T-cell (primary cell): ENCODE measurements at places on chromosomes 2 and 18. TPM values are rescaled to one million over a fixed set of nuclear protein-coding genes. Genes with fewer than 3 reads are reported as not detected.

DYSF gene
- 1.9 TPM for total RNA-seq

SGPP2 gene
- total RNA-seq: 2.6 TPM

ABCG5 gene
- not detected for total RNA-seq

GRCh38 chr18:36817039-36817438, 11.8 kb downstream of the TPGS2 start:
- no peak overlapping the region for H3K27ac ChIP-seq
- H3K36me3 ChIP-seq: peaks cover 5% of the 10 kb centered on the region
- no peak overlapping the region for H3K4me3 ChIP-seq

- no peaks in the 10 kb centered on the region for H3K27me3 ChIP-seq
- no peak for DNase-seq
- H3K27ac ChIP-seq: no peak overlapping the region
- H3K4me1 ChIP-seq: no peaks in the 10 kb centered on the region
- H3K36me3 ChIP-seq: no peaks in the 10 kb centered on the region
Observed at GRCh38 chr2:45974762-45975408, 322.3 kb upstream of the EPAS1 start.

DNA sequence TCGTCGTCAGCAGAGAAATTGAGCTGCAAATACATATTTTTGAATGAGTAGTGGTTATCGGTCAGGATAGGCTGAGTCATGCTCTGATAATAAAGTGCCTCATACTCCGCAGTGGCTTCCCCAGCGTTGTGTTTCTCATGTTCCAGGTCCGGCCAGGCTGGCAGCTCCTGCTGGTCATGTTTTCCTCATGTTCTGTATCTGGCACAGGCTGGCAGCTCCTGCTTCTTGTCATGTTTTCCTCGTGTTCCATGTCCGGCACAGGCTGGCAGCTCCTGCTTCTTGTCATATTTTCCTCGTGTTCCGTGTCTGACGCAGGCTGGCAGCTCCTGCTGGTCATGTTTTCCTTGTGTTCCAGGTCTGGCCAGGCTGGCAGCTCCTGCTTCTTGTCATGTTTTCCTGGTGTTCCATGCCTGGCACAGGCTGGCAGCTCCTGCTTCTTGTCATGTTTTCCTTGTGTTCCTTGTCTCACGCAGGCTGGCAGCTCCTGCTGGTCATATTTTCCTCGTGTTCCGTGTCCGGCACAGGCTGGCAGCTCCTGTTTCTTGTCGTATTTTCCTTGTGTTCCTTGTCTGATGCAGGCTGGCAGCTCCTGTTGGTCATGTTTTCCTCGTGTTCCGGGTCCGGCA, 148.9 kb downstream of the ATP9B start:
- no peaks in the 10 kb centered on the region for H3K4me1 ChIP-seq
- H3K27me3 ChIP-seq: no peaks in the 10 kb centered on the region
- no peaks in the 10 kb centered on the region for H3K36me3 ChIP-seq
- DNase-seq: no peak
- H3K4me3 ChIP-seq: no peak overlapping the region
- no peak overlapping the region for H3K27ac ChIP-seq

GRCh38 chr18:36325846-36326245, 28.3 kb downstream of the FHOD3 start:
- no peaks in the 10 kb centered on the region for H3K4me1 ChIP-seq
- no peak overlapping the region for H3K4me3 ChIP-seq
- no peaks in the 10 kb centered on the region for H3K36me3 ChIP-seq
- no peak for DNase-seq

DNA sequence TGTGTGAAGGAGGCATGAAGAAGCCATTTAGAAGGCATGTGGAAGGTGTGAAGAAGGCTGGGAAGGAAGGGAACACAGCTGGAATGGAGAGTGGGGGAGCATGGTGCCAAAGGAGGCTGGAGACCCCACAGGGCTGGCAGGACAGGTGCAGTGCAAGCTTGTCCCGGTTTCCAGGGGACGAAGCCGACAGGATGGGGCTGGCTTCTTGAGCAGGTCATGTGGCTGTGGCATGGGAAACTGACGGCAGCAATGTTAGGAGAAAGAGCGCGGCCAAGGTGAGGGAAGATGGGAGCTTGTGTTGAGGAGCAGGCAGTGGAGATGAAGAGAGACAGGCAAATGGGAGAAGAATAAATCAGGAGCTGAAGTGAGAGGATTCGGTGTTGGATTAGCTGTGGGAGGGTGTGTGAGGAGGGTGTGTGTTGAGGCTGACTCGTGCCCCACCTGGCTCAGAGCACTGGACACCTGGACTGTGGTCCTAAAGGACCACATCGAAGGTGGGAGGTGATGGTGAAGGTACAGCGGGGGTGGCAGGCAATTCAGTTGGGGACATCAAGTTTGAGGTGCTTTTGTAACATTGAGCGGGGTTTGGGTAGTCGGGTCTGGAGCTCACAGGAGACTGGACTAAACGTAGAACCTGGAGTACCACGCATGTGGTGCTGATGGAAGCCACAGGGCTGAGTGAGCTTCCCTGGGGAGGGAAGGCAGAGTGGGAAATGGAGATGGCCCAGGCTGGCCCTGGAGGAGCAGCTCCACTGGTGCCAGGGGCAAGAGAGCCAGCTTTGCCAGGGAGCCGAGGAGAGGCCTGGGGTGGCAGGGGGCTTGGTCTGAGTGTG, 165.6 kb upstream of the HDAC4 start:
- H3K4me3 ChIP-seq: no peak overlapping the region
- no peak overlapping the region for H3K27ac ChIP-seq
- no peaks in the 10 kb centered on the region for H3K4me1 ChIP-seq
- H3K27me3 ChIP-seq: peaks cover 39% of the 10 kb centered on the region
- DNase-seq: no peak

DNA sequence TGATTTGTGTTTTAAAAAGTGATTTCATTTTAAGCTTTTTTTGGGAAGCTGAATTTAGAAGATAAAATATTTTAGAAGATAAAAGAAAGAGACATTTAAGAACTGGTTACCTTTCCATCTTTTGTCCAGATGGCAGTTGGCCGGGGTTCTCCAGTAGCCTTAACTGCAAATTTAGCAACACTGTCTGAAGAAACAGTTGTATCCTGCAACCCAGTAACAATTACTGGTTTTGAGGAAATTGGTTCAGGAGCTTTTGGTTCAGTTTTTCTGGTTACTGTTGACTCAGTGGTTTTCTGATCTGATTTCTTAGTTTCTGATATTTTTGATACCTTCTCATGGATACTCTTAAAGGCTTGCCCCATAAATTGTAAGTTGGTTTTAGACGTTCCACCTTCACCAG, 49.9 kb downstream of the PLEKHA3 start:
- no peak for DNase-seq
- H3K4me1 ChIP-seq: no peaks in the 10 kb centered on the region
- H3K36me3 ChIP-seq: peaks cover 13% of the 10 kb centered on the region
- no peak overlapping the region for H3K4me3 ChIP-seq

- H3K36me3 ChIP-seq: no peaks in the 10 kb centered on the region
- H3K27ac ChIP-seq: no peak overlapping the region
- H3K27me3 ChIP-seq: no peaks in the 10 kb centered on the region
- no peak for DNase-seq
- H3K4me1 ChIP-seq: peaks cover 25% of the 10 kb centered on the region
Observed at GRCh38 chr2:60551240-60552077, 2.0 kb downstream of the BCL11A start.

DNA sequence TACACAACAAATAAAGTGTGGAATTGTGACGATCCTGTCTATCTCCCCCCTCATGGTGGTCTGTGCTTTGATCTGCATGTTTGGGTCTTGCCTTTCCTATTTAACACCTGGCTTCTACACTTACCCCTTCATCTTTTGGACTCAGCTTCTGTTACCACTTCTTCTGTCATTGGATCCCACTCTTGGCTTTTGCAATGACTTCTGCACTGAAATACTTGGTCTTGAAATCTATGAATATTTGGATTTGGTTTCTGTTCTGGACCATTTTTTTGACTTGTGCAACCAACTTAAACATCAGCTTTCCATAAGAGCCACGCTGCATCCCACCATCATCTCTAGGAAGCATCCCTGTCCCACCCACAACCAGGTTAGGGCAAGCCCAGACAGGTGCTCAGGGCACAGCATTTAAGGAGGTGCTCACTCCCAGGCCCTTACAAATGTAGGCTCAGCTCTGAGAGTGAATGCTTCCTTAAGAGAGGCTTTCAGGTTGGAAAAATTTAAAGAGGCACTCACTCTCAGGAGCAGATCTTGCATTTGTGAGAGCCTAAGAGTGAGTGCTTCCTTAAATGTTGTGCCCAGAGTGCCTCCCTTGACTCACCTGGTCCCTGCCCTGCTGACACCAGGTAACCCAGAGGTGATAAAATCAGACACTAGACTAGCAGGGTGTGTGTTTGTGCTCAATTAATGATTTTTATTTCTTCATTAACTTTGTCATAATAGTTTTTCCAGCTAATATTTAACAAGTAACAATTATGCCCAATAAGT, 124.5 kb upstream of the SH3BP4 start:
- H3K4me3 ChIP-seq: no peak overlapping the region
- H3K27me3 ChIP-seq: no peaks in the 10 kb centered on the region
- DNase-seq: no peak
- H3K27ac ChIP-seq: no peak overlapping the region
- H3K4me1 ChIP-seq: no peaks in the 10 kb centered on the region

- no peak overlapping the region for H3K4me3 ChIP-seq
- peaks cover 2% of the 10 kb centered on the region for H3K27me3 ChIP-seq
- H3K36me3 ChIP-seq: peaks cover 15% of the 10 kb centered on the region
Observed at GRCh38 chr18:75203416-75204268, 5.3 kb downstream of the PTGR3 start.

GRCh38 chr2:467101-467500, 179.2 kb upstream of the ALKAL2 start:
- H3K27ac ChIP-seq: no peak overlapping the region
- H3K4me1 ChIP-seq: no peaks in the 10 kb centered on the region
- no peaks in the 10 kb centered on the region for H3K27me3 ChIP-seq
- no peaks in the 10 kb centered on the region for H3K36me3 ChIP-seq
- no peak overlapping the region for H3K4me3 ChIP-seq

DNA sequence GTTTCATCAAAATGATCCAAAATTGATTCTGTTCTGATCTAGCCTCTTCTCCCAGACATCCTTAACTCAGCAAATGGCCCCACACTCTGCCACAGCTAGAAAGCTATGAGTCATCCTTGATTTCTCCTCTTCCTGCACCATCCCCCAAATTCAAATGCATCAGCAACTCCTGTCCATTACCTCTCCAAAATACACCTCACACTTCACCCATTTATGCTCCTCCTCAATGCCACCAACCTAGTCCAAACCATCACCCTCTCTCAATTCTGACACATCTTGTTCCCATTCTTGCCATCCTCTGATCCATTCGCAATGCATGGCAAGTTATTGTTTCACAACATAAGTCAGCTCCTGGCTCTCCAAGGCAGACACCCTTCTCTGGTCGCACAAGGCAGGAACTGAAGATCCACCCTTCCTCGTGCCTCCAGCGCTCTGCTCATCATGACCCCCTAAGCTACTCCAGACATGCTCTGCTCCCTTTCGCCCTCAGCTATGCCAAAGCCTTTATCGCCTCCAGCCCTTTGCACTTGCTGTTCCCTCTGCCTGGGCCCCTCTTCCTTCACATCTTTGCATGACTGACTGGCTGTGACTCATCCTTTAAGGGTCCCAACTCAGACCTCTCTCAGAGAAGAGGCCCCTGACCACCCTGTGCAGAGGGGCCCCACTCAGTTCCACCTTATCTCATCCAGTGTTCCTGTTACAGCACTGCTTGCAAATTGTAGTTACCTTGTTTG, 83.6 kb downstream of the MREG start:
- no peaks in the 10 kb centered on the region for H3K4me1 ChIP-seq
- DNase-seq: no peak
- H3K4me3 ChIP-seq: no peak overlapping the region
- H3K36me3 ChIP-seq: no peaks in the 10 kb centered on the region

GRCh38 chr2:59322005-59322404, 1080.9 kb upstream of the FANCL start:
- no peaks in the 10 kb centered on the region for H3K4me1 ChIP-seq
- no peak for DNase-seq
- H3K27ac ChIP-seq: no peak overlapping the region
- H3K36me3 ChIP-seq: no peaks in the 10 kb centered on the region
- no peaks in the 10 kb centered on the region for H3K27me3 ChIP-seq

DNA sequence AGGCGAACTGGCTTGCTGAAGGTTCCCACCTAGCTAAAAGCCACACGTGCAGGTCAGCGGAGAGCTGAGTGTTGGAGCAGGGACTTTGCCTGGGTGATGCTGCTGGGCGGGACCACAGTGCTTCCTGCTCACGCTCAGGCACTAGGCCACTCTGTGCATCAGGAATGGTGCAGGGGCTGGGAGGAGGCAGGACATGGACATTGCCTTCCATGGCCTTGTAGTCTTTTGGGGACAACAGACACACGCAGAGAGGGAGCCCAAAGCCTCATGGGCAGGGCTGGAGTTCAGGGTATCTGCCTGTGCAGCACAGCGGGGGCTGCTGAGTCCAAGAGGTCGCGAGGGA, 207.2 kb downstream of the ZBTB7C start:
- no peak overlapping the region for H3K27ac ChIP-seq
- no peak overlapping the region for H3K4me3 ChIP-seq
- no peaks in the 10 kb centered on the region for H3K36me3 ChIP-seq

GRCh38 chr2:179939259-179939658, 67.8 kb downstream of the CWC22 start:
- no peaks in the 10 kb centered on the region for H3K27me3 ChIP-seq
- DNase-seq: no peak
- H3K4me1 ChIP-seq: no peaks in the 10 kb centered on the region
- H3K36me3 ChIP-seq: no peaks in the 10 kb centered on the region
- no peak overlapping the region for H3K27ac ChIP-seq

GRCh38 chr2:48233005-48233404, 296.9 kb upstream of the STON1 start:
- H3K36me3 ChIP-seq: no peaks in the 10 kb centered on the region
- peaks cover 15% of the 10 kb centered on the region for H3K4me1 ChIP-seq
- H3K4me3 ChIP-seq: no peak overlapping the region
- no peak overlapping the region for H3K27ac ChIP-seq

- H3K27me3 ChIP-seq: no peaks in the 10 kb centered on the region
- H3K4me3 ChIP-seq: no peak overlapping the region
- no peak overlapping the region for H3K27ac ChIP-seq
- DNase-seq: no peak
- H3K4me1 ChIP-seq: no peaks in the 10 kb centered on the region
- H3K36me3 ChIP-seq: no peaks in the 10 kb centered on the region
Observed at GRCh38 chr2:119484834-119485233, 39.4 kb downstream of the SCTR start.

- H3K27me3 ChIP-seq: no peaks in the 10 kb centered on the region
- H3K4me1 ChIP-seq: no peaks in the 10 kb centered on the region
- no peaks in the 10 kb centered on the region for H3K36me3 ChIP-seq
- H3K27ac ChIP-seq: no peak overlapping the region
- no peak overlapping the region for H3K4me3 ChIP-seq
Observed at GRCh38 chr2:132468821-132469675, 52.4 kb downstream of the GPR39 start.

- H3K4me3 ChIP-seq: no peak overlapping the region
- H3K27ac ChIP-seq: no peak overlapping the region
- no peaks in the 10 kb centered on the region for H3K4me1 ChIP-seq
Observed at GRCh38 chr2:136093583-136093982, 24.4 kb downstream of the CXCR4 start.
